ENCODE measurements at places on chromosomes 6 and 20.

GRCh38 chr6:75149240-75149639 is 56.6 kb downstream of the COL12A1 start:
- no peak for DNase-seq

- no peak for DNase-seq
Observed at GRCh38 chr6:130000526-130001421, 17.6 kb upstream of the L3MBTL3 start.

- no peak for DNase-seq
Observed at GRCh38 chr6:81105998-81106397, 646.5 kb downstream of the TENT5A start.

GRCh38 chr6:151811081-151811480 is 3.6 kb downstream of the ESR1 start:
- DNase-seq: no peak

DNA sequence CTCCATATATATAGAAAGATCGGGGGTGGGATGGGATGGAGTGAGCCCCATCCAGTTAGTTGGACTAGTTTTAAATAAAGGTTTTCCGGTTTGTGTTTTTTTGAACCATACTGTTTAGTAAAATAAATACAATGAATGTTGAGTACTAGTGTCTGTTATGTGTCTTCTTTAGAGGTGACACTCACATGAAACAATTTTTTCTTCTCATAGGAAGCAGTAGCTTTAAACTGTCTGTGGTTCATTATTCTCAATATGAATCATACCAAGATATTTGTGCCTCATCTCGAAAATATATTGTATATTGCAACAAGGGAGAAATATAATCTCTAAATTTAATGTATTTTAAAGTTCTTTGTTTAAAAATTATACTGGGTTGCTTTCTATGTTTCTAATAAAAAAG is 33.4 kb downstream of the HSF2 start:
- DNase-seq: no peak

DNA sequence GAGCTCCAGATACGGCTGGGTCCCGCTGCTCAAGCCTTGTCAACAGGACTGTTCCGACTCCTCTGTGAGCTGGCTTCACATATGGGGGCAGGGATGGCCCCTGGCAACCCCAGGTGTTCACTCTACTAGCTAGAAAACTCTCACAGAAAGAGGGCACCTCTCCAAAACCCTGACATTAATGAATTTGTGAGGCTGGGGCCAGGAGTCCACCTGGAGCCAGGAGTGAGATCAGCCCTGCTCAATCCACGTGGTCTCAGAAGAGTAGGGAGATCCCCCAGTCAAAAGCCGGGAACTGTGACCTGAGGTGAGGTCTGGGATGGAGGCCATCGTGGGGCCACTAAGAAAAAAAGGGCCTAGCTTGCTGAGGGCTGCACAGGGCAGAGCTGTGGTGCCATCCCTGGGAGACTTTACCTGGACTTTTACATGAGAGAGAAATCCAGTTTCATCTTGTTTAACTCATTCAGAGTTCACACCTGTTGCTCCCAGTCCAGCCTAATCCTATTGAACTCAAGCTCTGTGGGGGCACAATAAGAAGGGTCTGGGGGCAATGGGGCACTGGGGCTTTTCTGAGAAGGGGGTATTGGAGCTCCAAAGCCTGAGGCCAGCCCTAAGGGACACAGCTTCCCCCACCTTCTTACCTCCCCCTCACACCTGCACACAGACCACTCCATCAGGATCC is 144.3 kb upstream of the MLN start:
- no peak for DNase-seq

DNA sequence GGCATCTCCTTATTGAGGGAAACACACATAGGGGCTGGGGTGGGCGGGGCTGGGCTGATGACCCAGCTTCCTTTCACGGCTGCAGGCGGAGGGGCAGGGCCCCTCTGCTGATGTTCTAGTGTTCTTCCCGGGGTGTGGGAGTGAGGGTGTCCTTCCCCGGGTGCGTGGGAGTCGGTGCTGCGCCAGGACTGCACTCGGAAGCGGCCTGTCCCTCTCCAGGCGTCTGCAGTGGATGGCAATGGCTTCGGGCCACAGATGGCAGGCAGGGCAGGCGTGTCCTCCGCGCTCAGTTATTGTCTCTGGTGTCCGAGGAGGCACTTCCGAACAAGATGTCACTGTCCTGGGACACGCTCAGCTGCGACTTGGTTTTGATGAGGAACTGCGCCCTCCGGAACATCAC is 19.2 kb downstream of the KCNG1 start:
- DNase-seq: no peak

DNA sequence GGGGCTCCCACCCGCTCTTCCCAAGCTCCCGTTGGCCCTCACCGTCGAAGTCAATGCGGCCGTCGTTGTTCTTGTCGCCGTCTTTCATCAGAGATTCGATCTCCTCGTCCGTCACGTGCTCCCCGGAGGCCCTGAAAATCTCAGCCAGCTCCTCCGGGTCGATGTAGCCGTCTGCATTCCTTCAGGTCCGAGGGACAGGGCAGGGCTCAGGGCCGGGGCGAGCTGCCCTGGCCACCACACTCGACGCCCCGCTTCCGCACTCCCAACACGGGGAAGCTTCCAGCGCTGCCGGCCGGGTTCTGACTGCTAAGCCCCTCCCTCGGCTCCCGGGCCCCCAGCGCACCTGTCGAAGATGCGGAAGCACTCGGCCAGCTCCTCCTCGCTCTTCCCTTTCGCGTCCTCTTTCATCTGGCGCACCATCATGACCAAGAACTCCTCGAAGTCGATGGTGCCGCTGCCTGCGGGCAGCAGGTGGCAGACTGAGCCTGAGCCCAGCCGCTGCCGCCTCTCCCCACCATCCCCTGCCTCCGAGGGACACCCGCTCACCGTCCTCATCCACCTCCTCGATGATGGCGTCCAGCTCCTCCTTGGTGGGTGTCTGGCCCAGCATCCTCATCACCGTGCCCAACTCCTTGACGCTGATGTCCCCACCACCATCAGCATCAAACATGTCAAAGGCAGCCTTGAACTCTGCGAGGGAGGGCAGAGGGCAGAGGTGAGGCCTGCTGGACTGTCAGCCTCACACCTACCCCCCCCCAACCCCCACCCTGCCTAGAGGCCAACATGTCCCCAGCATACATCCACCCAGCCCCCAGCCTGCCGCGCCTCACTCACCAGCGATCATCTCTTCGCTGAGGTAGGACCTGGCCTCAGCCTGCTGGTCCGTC is 2.9 kb downstream of the TNNC2 start:
- peak; percentile 26 for DNase-seq

DNA sequence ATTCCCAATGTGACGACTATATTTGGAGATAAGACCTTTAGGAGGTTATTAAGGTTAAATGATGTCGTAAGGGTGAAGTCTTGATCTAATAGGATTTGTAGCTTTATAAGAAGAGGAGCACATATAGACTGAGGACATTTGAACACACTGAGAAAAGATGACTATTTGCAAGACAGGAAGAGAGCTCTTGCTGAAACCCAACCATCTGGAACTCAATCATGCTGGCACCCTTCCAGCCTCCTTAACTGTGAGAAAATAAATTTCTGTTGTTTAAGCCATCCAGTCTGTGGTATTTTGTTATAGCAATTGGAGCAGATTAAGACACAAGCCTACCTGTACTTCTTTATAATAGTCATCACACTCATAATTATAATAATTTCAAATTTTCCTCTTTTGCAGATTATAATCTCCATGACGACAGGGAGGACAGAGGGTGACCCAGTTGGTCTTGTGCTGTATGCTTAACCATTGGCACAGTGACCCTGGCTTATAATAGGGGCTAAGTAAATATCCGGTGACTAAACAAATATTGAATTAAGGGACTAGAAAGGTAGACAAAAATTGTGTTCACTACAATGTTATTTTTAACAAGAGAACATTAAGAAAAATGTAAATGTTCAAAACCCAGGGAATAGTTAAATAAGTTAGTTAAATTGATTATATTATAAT is 206.4 kb upstream of the HDDC2 start:
- no peak for DNase-seq

GRCh38 chr6:24822696-24823095 is 24.0 kb upstream of the ARMH2 start:
- no peak for DNase-seq

DNA sequence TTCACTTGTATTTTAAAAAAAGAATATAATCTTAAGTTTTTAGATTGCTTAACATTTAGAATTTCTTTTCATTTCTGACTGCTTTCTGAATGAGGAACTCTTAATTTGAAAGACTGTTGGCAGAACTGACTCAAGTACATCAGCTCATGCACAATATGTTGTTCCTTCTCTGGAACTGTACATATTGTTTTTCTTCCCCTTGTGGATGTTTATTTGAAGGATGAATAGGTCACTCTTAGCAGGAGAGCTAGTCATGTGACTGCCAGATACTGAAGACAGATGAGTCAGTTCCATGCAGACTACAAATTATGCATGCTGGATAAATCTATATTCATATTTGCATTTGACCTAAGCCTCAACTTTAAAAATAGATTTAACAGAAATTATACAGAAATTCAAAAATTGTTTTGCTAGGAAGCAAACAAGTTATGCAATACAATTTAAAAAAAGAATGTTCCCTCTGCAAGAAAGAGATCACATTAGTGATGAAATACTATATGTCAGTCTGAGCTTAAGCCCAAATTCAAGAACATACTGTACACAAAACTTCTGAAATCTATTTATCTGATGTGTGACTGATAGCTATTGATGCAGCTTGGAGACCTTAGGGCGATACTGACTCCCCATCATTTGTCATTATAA is 1274.9 kb upstream of the GJE1 start:
- no peak for DNase-seq

DNA sequence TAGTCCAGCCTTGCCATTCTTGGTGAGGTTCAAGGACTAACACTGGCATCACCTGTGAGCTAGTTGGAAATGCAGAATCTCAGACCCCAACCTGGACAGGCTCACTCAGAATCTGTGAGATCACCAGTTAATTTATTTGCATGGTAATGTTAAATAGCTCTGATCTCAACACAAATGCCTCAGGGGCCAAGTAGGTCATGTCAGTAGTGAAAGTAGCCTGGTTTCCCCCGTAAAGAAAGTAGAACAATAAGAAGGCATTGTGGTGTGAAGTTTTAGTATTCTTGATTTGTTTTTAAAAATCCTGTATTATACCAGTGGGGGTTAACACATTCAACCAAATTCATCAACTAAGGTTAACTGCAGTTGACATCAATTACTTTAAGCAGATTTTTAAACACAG is 105.5 kb downstream of the PPP1R14C start:
- DNase-seq: no peak

- no peak for DNase-seq
Observed at GRCh38 chr6:13249817-13250216, 78.5 kb downstream of the TBC1D7 start.

GRCh38 chr6:130776287-130776925 is 50.8 kb upstream of the SMLR1 start:
- no peak for DNase-seq

DNA sequence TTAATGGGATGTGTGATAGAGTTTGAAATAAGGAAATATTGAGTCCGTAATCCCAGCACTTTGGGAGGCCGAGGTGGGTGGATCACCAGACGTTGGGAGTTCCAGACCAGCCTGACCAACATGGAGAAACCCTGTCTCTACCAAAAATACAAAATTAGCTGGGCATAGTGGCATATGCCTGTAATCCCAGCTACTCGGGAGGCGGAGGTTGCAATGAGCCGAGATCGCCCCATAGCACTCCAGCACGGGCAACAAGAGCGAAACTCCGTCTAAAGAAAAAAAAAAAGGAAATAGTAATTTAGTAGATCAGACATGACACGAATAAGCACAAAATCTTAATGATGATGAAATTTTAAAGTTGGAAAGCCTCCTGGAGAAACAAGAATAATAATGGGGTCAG is 14.8 kb downstream of the GJA1 start:
- DNase-seq: no peak

DNA sequence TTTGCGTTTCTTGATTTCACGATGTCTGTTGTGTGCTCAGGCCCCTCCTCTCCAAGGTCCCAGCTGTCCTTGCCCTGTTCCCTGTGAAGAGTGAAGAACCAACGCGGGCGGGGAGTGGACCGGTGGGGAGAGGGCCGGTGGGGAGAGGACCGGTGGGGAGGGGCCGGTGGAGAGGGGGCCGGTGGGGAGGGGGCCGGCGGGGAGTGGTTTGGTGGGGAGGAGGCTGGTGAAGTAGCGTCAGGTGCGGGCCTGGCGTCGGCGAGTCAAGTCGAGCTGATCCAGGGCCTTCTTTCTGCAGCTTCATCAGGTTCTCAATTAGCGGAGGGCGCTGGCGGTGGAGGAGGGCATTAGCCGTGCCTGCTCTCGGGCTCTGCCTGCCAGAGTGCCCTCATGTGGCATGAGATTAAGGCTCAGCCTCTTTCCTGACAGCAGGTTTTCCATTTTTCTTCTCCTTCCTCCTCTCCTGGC is 21.2 kb upstream of the BHLHE23 start:
- DNase-seq: no peak

GRCh38 chr20:43736588-43737158 is 9.9 kb upstream of the GTSF1L start:
- DNase-seq: peak; percentile 14

- DNase-seq: no peak
Observed at GRCh38 chr6:154242617-154243357, 113.8 kb downstream of the IPCEF1 start.

- DNase-seq: no peak
Observed at GRCh38 chr20:6908673-6909072, 141.2 kb downstream of the BMP2 start.

DNA sequence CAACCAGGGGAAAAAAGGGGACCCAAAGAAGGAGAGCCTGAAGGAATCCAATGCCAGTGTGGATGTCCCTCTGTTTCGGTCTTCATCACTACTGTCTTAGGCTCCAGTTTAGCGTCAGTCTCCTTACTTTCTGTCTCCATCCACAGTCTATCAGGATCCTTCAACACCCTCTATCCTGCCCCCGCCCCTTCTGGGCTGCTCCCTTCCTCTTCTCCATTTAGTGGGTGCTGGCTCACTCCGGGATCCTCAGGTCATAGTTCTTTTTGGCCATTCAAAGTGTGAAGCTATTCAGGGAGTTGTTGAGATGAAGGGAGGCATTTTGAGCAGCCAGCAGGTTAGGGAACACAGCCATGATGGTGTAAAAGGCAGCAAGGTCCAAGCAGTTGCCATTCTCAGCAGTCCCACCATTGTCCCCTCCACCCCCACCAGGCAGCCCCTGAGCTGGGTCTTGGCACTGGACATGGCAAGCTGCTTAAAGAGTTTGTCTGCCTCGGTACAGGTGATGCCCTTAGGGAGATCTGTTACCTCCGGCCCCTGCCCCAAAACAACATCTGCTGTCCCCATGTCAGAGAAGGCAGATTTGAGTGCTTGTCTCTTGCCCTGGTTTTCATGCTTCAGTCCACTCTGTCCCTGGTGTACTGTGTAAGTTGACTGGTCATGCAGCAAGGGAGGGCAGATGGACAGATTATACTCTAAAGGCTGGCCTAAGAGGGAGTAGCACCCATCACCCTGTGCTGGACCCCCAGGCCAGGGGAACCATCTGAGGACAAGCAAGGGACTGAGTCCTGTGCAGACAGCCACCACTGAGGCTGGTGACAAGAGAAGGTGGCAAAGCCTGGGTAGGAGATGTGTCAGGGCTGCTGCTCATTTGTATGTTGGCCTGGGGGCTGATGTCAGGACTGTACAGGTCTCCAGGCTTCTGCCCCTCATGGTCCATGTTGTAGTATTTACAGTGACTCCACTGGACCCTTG is 842.0 kb downstream of the HACE1 start:
- DNase-seq: no peak

DNA sequence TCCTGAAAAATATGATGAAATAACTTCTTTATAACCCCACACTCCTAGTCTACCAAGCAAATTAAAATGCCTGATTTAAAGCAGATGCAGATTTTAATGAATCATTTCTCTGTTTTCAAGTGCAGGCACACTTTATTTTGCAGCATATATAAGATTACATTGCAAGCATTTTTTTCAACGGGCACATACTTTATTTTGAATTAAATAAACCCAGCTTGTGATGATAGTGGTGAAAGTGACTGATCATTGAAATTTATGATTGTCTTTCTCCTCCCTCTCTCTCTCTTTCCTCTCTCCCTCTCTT is 12.2 kb upstream of the MOXD1 start:
- no peak for DNase-seq

Data from stimulated activated CD8-positive, alpha-beta memory T cell treated with anti-CD3 and anti-CD28 coated beads, Interleukin-4, amount 100 ng/mL, for 24 hours (primary cell).